ENCODE measurements at places on chromosomes 5 and 9. TPM values are rescaled to one million over a fixed set of nuclear protein-coding genes. Genes with fewer than 3 reads are reported as not detected.

ZNF484 gene
- 8.1 TPM for total RNA-seq

GRCh38 chr9:93590609-93591234 is 14.3 kb downstream of the PHF2 start:
- no peak for DNase-seq
- H3K36me3 ChIP-seq, result no peaks in the 10 kb centered on the region
- H3K27me3 ChIP-seq, result no peaks in the 10 kb centered on the region
- no peak overlapping the region for H3K4me3 ChIP-seq

- no peak for DNase-seq
- peaks cover 1% of the 10 kb centered on the region for H3K36me3 ChIP-seq
- H3K4me1 ChIP-seq, result peaks cover 4% of the 10 kb centered on the region
- H3K27ac ChIP-seq, result no peak overlapping the region
- no peak overlapping the region for H3K4me3 ChIP-seq
Measured at GRCh38 chr9:125470767-125471580, 209.3 kb downstream of the GAPVD1 start.

DNA sequence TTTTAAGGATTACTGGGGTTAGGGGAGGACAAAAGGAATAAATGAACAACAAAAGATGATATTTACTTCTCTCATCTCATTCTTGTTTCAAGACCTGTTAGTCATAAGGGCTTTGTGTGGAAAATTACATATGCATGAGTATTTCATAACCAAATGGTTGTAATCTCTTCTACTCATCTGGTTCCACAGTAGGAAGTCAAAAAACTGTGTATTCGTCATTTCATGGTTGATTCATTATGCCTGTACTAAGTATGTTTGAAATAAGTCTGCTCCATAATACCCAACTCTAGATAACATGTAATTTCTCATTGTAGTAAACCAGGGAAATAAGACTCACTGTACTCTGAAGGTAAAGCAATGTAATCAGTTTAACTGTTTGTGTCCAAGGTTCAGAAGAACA is 212.9 kb downstream of the ARRDC3 start:
- no peaks in the 10 kb centered on the region for H3K36me3 ChIP-seq
- H3K4me1 ChIP-seq, result peaks cover 17% of the 10 kb centered on the region
- peaks cover 11% of the 10 kb centered on the region for H3K27me3 ChIP-seq

- H3K4me1 ChIP-seq, result no peaks in the 10 kb centered on the region
- no peaks in the 10 kb centered on the region for H3K36me3 ChIP-seq
- peaks cover 4% of the 10 kb centered on the region for H3K27me3 ChIP-seq
- DNase-seq, result no peak
Measured at GRCh38 chr5:143506836-143507552, 103.5 kb upstream of the NR3C1 start.

- H3K27ac ChIP-seq, result no peak overlapping the region
- H3K4me3 ChIP-seq, result peak overlapping the region; percentile 91
- peaks cover 13% of the 10 kb centered on the region for H3K27me3 ChIP-seq
Measured at GRCh38 chr9:129177443-129177790, 644 bp downstream of the IER5L start.

GRCh38 chr5:90231688-90232087 is 177.9 kb downstream of the CETN3 start:
- no peak overlapping the region for H3K27ac ChIP-seq
- no peak overlapping the region for H3K4me3 ChIP-seq
- no peaks in the 10 kb centered on the region for H3K27me3 ChIP-seq

ABCA1 gene
- total RNA-seq, result 1.3 TPM

DNA sequence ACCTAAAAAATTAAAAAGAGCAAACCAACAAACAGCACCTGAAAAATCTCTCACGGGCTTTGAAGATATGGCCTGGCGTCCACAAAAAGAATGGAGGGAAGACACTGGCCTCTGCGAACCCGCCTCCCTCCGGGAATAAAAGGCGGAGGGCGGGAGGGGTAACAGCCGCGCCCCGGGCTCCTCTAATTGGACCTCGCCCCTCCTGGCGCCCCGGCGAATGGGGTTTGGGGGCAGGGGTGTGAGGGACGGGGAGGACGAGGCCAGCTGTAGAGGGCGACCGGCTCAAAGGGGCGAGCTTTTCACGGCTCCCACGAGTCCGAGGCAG is 753 bp downstream of the FANCC start:
- H3K27ac ChIP-seq, result peak overlapping the region; percentile 21
- peaks cover 5% of the 10 kb centered on the region for H3K36me3 ChIP-seq
- H3K27me3 ChIP-seq, result peaks cover 12% of the 10 kb centered on the region
- H3K4me1 ChIP-seq, result peaks cover 25% of the 10 kb centered on the region
- DNase-seq, result no peak
- peak overlapping the region; percentile 82 for H3K4me3 ChIP-seq

DNA sequence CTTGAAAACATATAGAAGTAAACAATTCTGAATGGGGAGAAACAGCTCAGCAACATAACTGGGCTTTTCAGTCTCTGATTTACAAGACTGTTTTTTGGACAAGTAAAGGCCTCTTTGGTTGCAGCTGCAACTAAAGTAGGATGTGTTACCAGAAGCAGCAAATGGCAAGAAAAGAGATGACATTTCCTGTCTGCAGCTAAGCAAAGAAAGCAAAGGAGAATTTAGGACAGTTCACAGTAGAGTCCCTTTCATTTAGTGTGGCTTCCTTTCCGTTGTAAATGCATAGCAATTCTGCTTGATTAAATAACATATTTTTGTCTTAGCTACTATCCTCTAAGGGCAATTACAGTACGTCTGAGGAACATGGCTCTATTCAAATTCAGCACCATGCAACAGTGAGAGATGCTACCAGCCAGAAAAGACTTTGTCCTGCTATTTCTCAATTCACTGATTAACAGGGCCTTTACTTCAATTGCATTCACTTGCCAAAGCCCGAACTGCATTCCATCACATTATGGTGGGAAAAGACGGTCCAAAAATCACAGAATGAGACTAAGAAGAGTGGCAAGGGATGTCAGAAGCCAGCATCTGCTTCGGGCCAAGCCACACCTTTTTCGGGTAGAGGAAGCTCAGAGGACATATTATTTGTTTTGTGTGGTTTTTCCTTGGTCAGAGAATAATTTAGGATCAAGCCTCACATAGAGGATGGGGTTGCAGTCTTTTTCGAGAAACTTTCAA is 107.7 kb downstream of the SEMA6A start:
- peaks cover 5% of the 10 kb centered on the region for H3K4me1 ChIP-seq
- H3K36me3 ChIP-seq, result no peaks in the 10 kb centered on the region
- H3K27me3 ChIP-seq, result no peaks in the 10 kb centered on the region
- no peak for DNase-seq
- no peak overlapping the region for H3K27ac ChIP-seq

- no peak overlapping the region for H3K4me3 ChIP-seq
- H3K36me3 ChIP-seq, result no peaks in the 10 kb centered on the region
- no peak for DNase-seq
- H3K27ac ChIP-seq, result no peak overlapping the region
- peaks cover 12% of the 10 kb centered on the region for H3K27me3 ChIP-seq
Measured at GRCh38 chr9:89078421-89078820, 87.2 kb downstream of the S1PR3 start.

- H3K4me3 ChIP-seq, result peak overlapping the region; percentile 49
- DNase-seq, result peak; percentile 82
- H3K36me3 ChIP-seq, result no peaks in the 10 kb centered on the region
- H3K27ac ChIP-seq, result peak overlapping the region; percentile 22
Measured at GRCh38 chr9:127698985-127699670, 7.7 kb upstream of the CFAP157 start.

ALDH7A1 gene
- 0.76 TPM for total RNA-seq

DNA sequence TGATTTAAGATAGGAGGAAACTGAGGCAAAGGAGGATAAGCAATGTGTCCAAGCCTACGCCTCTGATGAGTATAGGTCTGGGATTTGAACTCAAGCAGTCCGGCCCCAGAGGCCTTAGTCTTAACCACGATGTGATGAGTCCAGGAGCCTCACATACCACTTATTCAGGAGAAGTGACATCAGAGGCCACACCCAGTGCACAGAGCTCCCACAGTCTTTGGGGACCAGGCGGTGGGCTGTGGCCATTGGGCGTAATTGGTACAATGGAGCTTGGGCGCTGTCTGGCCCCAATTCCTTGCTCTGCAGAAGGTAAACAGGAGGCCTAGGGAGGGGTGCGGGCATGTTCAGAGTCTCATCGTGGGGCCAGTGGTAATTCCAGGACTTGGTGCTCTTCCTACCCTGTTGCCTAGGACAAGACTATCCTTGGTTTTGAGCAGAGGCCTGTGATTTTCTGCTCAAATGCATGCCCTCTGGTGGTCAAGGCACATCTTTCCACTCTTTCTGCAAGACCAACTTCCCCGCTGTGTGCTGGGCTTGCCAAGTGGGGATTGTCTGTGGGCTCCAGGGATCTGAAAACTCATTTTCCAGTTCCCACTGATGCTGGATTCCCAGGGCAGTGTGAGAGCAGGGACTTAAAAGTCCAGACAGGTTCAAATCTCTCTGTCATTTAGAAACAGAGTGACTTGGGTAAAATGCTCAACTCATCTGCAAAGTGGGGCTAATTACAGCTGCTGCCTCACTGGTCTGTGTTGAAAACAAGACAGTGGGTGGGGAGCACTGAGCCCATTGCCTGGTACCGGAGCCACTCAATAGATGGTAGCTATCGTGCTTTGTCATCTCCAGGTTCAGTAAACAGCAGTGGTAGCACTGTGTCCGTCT is 15.8 kb downstream of the NDST1 start:
- H3K27me3 ChIP-seq, result no peaks in the 10 kb centered on the region
- H3K4me1 ChIP-seq, result no peaks in the 10 kb centered on the region
- no peaks in the 10 kb centered on the region for H3K36me3 ChIP-seq

DNA sequence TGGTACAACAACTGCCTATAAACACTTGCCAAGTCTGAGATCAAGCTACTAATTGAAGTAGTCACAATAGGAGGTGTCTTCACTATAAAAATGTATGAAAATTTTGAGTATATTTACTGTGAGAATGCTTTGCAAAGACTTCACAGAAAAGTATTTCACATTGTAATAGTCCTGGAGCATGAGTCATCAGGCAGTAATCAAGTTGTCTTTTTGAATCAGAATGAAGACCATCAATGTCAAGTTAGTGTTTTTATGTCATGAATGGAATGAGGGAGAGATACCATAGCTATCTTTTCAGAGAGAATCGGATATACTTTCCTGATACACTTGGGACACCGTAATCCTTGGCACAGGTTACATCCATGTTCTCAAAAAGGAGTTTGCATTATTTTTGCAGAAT is 466.9 kb upstream of the ARRDC3 start:
- H3K27ac ChIP-seq, result no peak overlapping the region
- H3K4me1 ChIP-seq, result no peaks in the 10 kb centered on the region
- no peak overlapping the region for H3K4me3 ChIP-seq
- no peak for DNase-seq

NHP2 gene
- 265 TPM for total RNA-seq

GRCh38 chr9:119368179-119368578 is 1.1 kb downstream of the BRINP1 start:
- no peak overlapping the region for H3K4me3 ChIP-seq
- no peak for DNase-seq
- H3K27ac ChIP-seq, result no peak overlapping the region
- H3K36me3 ChIP-seq, result no peaks in the 10 kb centered on the region

ZNF483 gene
- 3.5 TPM for total RNA-seq

- H3K27ac ChIP-seq, result peak overlapping the region; percentile 99
- peak overlapping the region; percentile 27 for H3K4me3 ChIP-seq
- peaks cover 37% of the 10 kb centered on the region for H3K36me3 ChIP-seq
- H3K27me3 ChIP-seq, result no peaks in the 10 kb centered on the region
- DNase-seq, result no peak
- H3K4me1 ChIP-seq, result peaks cover 97% of the 10 kb centered on the region
Measured at GRCh38 chr5:132458226-132458560, 32.4 kb downstream of the IRF1 start.

DNA sequence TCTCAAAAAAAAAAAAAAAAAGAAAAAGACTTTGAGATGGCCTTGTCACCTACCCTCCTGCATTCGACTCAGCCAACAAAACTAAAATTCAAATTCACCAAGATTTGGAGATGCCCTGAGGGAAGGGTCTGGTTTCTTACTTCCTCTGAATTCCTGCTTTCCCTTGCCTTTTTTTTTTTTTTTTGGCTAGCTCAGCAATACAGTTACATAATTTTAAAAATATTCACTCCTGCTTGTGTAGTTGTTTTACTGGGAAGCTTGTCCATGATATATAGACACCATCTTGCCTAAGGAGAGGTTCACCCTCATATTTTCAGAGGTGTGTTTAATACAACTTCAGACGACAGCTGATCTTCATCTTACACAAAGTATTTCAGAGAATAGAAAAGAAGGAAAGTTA is 21.3 kb upstream of the SERINC5 start:
- peaks cover 1% of the 10 kb centered on the region for H3K36me3 ChIP-seq
- no peak overlapping the region for H3K27ac ChIP-seq
- no peak overlapping the region for H3K4me3 ChIP-seq
- H3K4me1 ChIP-seq, result peaks cover 5% of the 10 kb centered on the region
- H3K27me3 ChIP-seq, result no peaks in the 10 kb centered on the region
- no peak for DNase-seq

GRCh38 chr5:26487553-26487952 is 550.8 kb downstream of the CDH9 start:
- H3K36me3 ChIP-seq, result no peaks in the 10 kb centered on the region
- DNase-seq, result no peak
- no peak overlapping the region for H3K4me3 ChIP-seq

MAN1B1 gene
- total RNA-seq, result 48.1 TPM

ABCA2 gene
- total RNA-seq, result 25.7 TPM

OTP gene
- not detected for total RNA-seq

CHSY3 gene
- not detected for total RNA-seq

DNA sequence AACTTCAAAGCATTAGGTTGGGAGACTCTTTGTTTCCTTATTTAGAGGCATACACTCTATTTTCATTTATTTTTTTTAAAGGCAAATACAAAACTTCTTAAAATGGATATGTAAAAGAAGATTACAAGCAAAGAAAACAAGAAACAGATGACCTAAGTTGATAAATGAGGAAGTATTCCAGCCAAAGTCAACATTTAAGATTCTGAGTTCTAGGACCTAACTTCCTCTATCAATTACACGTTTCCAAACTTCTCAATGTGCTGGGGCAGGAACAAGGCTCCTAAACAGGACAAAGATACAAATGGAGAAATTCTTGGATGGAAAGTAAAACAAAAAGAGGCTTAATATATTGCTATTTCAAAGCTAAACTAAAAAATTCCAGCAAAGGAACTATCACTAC is 89.5 kb downstream of the TLE1 start:
- peaks cover 6% of the 10 kb centered on the region for H3K27me3 ChIP-seq
- no peak overlapping the region for H3K27ac ChIP-seq
- DNase-seq, result no peak
- H3K36me3 ChIP-seq, result no peaks in the 10 kb centered on the region

GRCh38 chr5:43572357-43572756 is 15.5 kb upstream of the PAIP1 start:
- peaks cover 7% of the 10 kb centered on the region for H3K36me3 ChIP-seq
- no peaks in the 10 kb centered on the region for H3K27me3 ChIP-seq
- H3K27ac ChIP-seq, result no peak overlapping the region
- H3K4me3 ChIP-seq, result no peak overlapping the region

NDST1 gene
- total RNA-seq, result 2.8 TPM

DNA sequence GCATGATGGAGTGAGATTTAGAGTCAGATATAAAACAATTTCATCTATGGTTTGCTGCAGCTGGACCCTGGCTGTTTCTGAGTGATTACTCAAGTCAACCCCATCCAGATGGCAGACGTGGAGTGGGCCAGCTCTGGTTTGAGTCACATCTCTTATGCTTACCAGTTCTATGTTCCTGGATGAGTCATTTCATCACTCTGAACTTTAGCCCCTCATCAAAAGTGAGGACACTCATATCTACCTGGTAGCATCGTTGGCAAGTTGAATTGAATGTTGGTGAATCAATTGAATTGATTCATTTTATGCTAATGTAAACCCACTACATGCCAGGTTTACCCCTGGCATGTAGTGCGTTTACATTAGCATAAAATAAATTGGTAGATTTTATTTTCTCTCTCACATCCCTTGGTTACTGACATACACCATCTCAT is 176.4 kb downstream of the FGF18 start:
- no peaks in the 10 kb centered on the region for H3K4me1 ChIP-seq
- DNase-seq, result no peak
- peaks cover 2% of the 10 kb centered on the region for H3K27me3 ChIP-seq
- H3K4me3 ChIP-seq, result no peak overlapping the region
- no peaks in the 10 kb centered on the region for H3K36me3 ChIP-seq

- no peaks in the 10 kb centered on the region for H3K36me3 ChIP-seq
- no peak overlapping the region for H3K27ac ChIP-seq
Measured at GRCh38 chr5:128220841-128221240, 137.3 kb downstream of the SLC12A2 start.
